Fibroblast of upper back skin (primary cell): ENCODE measurements at places on chromosomes 13 and 19.

DNA sequence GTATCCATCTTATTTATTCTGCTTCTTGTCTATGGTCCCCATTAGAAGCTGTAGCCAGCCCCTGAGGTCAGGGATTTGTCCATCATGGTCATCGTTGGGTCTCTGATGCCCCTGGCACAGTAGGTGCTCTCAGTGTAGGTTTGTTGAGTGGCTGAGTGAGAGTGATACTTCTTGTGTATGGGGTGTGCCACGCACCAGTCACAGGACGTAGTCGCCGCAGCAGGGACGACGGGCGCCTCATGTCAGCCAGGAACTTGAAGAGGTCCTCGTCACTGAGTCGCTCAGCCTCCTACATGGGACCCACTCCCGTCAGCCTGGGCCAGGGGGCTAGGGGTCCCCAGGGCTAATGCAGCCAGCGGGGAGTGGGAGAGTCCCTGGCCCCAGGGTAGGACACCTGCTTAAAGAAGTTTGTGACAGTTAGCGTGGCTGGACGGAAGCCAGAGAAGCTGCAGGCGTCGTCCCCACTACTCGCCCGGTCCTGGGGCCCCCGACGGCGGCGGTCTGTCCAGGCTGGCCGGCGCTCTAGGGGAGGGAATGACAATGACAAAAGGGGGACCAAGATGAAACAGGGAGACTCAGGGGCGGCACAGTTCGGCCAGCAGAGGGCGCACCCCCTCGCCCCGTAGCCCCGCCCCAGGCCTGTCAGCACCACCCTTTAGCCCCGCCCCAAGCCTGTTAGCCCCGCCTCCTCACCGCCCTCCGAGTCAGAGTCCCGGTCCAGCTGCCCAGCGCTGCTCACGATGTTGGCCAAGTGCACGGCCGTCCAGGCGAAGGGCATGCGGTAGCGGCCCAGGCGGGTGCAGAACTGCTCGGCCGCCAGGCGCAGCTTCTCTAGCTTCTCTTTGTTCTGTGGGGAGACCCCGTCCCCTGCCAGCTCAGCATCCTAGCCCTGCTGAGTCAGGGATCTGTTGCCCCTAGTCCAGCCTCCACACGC, 3.7 kb downstream of the ANGPTL8 start:
- peak; percentile 56 for DNase-seq

GRCh38 chr13:91101381-91101780, 246.1 kb upstream of the MIR17HG start:
- DNase-seq: peak; percentile 63

- DNase-seq: peak; percentile 30
These were observed 297.3 kb downstream of the ZNF536 start for GRCh38 chr19:30669329-30670010.

DNA sequence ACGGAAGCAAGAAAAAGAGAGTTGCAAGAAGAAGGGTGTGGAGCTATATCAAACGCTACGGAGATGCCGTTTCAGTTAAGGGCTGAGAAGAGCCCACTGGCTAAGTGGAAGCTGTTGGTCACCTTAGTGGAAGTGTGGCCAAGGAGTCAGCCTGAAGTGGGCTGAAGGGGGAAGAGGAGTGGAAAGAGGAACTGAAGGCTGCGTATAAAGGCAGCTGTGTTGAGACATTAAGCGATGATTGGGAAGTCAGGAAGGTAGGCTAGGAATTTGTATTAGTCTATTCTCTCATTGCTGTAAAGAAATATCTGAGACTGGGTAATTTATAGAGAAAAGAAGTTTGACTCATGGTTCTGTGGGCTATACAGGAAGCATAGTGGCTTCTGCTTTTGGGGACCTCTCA, 14.1 kb upstream of the FRY start:
- DNase-seq: no peak

DNA sequence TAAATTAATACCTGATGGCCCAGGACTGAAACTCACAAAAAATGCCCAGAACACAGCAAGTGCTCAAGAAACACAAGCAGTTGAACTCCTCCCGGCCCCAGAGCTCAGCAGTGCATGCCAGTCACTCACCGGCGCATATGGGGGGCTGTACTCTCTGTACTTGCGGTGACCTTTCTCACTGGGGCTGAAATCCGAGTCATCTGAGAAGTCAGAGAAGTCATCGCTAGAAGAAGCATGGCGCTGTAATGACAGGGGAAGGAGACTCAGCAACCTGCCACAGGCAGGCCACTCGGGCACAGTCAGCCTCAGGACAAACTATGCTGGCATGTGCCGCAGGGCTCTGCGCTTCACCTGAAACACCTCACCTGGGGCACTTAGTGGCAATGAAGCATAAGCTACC, 19.7 kb downstream of the ZC3H4 start:
- no peak for DNase-seq
